Stimulated activated CD4-positive, alpha-beta T cell treated with anti-CD3 and anti-CD28 coated beads, Interleukin-15, amount 100 ng/mL, for 1 hour (primary cell): ENCODE measurements at places on chromosomes 3 and 15.

- no peak for DNase-seq
Observed at GRCh38 chr3:31629054-31629453, 96.3 kb downstream of the STT3B start.

GRCh38 chr3:541062-541801, 344.7 kb downstream of the CHL1 start:
- no peak for DNase-seq

GRCh38 chr3:133211449-133211848, 173.3 kb downstream of the TMEM108 start:
- DNase-seq: no peak

DNA sequence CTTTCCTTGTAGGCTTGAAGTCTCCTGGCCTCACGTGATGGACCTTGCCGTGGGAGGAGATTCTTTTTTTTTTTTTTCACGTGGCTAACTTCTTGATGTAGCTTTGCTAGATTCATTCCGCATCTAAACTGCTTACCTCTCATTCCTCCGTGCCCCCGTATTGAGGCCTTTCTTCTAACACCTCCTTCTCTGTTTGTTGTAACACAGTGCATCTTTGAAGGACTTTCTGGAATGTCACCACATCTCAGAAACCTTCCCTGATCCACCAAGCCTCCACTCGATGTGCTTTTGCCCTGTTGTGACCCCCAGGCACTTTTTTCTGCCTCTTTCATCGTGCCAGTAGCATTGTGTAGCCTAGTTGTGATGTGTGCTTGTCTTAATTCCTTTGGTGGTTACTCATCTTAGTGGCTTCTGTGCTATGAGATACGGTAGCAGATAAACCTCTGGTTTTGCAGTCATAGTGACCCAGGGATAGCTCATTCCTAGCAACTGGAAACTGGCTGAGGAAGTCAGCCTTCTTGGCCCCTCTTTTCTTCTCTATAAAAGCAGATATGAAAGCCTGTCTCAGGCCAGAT, 1.6 kb upstream of the BNC1 start:
- DNase-seq: no peak

DNA sequence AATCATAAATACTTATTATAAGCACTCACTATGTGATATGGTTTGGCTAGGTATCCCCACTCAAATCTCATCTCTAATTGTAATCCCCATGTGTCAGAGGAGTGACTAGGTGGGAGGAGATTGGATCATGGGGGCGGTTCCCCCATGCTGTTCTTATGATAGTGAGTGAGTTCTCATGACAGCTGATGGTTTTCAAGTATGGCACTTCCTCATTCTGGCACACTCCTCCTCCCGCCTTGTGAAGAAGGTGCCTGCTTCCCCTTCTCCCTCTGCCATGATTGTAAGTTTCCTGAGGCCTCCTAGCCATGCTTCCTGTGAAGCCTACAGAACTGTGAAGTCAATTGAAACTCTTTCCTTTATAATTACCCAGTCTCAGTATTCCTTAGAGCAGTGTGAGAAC, 53.3 kb upstream of the CHMP2B start:
- no peak for DNase-seq
